ENCODE measurements at places on chromosomes 6 and 20.
A peak's percentile ranks its signal among the peaks of the same experiment; 100 is the strongest.

- DNase-seq, result peak; percentile 18
Measured at GRCh38 chr20:33753763-33754162, 22.0 kb downstream of the ZNF341 start.

- DNase-seq, result no peak
Measured at GRCh38 chr20:49478754-49479689, 3.4 kb downstream of the KCNB1 start.

- DNase-seq, result peak; percentile 40
Measured at GRCh38 chr6:37696220-37696840, 1.4 kb downstream of the MDGA1 start.

DNA sequence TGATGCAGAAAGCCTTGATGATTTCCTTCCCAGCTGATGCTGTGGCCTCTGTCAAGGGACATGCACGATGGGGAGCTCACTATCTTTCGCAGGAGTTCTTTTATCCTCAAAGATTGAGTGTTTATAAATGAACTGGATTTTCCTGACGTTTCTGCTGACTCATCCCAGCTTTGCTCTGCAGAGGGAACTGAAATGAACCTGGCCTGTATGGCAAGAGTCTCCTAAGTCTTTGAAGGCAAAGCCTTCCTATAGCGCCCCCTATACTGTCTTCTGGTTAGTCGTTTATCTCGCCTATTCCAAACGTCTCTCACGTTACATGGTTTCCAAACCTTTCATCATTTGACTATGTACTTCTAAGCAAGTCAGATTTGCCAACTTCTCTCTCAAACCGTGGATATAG is 565.3 kb downstream of the KIF16B start:
- DNase-seq, result no peak

DNA sequence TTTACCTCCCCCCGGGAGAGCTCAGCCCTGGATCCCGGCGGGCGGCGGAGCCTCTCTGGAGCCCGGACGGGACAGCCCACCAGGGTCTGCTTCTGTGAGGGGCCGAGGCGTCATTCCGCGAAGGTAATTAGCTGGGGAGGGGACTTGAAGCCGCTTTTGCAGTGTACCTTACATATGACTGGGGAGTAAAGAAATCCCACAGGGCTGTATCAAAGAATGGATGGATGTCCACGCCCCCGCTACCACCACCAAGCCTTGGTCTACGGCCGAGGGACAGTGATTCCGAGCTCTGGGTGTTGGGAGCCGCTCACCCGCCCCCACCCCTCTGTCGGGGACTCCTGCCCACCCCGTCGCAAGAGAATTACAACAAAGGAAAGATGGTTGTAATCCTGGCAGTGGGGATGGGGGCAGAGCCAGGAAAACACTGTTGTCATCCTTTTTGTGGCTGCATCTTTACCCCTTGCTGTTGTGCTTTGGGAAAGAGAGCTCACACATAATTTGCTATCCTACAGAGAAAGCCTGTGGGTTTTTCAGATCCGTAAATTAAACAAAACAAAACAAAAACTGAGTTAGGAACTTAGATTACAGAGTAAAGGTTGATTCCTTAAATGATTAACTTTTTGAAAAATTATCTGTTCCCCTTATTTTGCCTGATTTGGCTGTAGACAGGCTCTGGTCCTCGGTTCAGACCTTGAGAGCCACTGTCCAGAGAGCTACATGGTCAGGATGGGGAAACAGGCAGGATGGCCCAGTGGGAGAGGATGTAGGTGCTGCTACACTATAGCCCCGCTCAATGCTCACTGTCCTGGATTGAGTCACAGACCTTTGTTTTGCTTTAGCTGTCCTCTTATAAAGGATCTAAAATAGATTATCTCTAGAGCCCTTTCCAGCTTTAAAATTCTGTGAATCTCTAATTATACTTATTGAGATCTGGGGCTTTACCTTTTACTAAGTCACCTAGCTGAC is 997 bp upstream of the FBXO30 start:
- DNase-seq, result no peak

- peak; percentile 26 for DNase-seq
Measured at GRCh38 chr6:169503422-169504152, 198.2 kb downstream of the WDR27 start.

GRCh38 chr6:143063631-143064030 is 2.9 kb downstream of the AIG1 start:
- DNase-seq, result no peak

DNA sequence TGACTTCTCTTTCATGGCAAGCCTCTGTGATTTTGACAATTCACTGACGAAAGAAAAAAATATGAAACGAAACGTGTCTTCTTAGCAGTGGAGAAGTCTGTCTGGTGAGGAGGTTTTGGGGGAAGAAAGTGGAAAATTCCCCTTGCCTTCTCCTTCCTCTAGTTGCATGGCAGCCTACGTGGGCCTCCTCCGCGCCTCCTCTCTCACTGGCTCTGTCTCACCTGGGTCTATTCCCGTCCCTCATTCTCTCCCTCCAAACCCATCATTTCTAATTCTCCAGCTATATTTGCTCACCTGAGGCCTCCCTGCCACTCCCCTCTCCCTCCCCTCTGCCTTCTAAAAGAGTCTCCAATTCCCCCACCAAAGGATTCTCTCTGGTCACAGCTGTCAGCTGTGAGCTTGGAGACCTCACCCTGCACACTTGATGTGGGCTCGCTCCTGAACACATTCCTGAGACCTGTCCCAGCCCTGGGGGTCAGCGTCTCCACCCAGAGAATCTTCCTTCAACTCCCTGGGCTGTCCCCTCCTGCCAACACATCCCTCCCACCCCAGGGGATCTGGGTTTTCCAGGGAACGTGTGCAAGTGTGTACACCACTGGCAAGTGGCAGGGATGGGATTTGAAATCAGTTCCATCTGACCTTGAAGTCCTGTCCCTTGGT is 159.6 kb upstream of the PMEPA1 start:
- DNase-seq, result no peak

- DNase-seq, result peak; percentile 63
Measured at GRCh38 chr6:108365478-108365877, 70.6 kb downstream of the AFG1L start.

- DNase-seq, result no peak
Measured at GRCh38 chr6:111838749-111839484, 34.3 kb downstream of the FYN start.

- no peak for DNase-seq
Measured at GRCh38 chr6:163725008-163725941, 310.8 kb downstream of the QKI start.

GRCh38 chr20:32599783-32600340 is 14.7 kb upstream of the NOL4L start:
- DNase-seq, result no peak

DNA sequence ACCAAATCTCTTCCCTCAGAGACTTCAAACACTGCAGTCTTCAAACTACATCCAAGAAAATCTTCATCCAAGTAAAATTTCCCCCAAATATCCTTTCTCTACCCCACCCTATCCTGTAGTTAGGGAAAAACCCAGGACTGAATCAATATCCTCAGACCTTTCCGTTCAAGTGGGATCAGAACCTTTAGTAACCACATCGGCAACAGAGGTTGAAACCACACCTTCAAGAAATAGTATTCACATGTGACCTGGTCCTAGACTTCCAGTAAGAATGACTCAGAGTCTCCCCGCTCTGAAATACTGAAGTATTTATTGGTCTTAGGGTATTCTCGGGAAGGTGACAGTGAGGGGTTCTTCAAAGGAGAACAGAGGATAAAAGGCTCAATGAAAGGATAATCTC is 8.7 kb downstream of the HLA-DPA1 start:
- DNase-seq, result no peak

- DNase-seq, result no peak
Measured at GRCh38 chr20:53819973-53820451, 226.4 kb upstream of the ZNF217 start.

- peak; percentile 7 for DNase-seq
Measured at GRCh38 chr6:152637296-152638047, at the start of gene SYNE1. Gene SYNE1 (minus strand): TSS chr6:152637362. CDS start chr6:152628331, 9,031 bp downstream.

GRCh38 chr20:2141600-2142575 is 40.3 kb downstream of the STK35 start:
- peak; percentile 9 for DNase-seq

DNA sequence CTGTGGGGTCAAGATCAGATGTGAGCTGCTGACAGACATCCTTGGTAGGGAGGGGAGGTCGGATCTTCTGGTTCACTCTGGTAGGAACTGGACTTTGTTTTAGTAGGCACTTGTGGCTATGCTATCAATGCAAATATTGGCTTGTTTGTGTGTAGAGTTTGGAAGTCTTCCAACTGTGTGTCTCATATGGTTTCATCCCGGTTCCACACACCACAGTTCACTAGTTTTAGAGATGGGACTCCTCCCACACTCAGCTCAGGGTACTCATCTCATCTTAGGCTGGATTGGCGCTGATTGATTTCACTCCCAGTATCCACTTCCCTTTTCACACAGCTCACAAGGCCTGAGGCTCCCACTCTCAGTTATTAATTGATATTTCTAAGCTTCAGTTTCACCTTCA is 161.3 kb downstream of the THBS2 start:
- DNase-seq, result peak; percentile 71

DNA sequence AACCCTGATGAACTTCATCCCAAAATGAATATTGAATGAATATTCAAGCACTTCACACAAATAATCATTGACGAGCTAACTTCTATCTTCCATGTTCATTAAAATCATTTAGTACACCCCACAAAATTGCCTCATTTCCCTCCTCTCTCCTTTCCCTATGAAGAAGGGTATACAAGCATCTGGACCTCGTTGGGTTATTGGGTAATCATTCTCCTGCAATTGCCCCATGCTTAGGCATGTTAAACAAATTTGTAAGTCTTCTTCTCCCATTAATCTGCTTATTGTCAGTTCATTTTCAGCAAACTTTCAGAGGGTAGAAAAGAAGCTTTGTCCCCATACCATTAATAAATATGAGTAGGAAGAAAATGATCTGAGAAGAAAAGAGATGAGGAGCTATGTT is 27.6 kb downstream of the PRKN start:
- no peak for DNase-seq

DNA sequence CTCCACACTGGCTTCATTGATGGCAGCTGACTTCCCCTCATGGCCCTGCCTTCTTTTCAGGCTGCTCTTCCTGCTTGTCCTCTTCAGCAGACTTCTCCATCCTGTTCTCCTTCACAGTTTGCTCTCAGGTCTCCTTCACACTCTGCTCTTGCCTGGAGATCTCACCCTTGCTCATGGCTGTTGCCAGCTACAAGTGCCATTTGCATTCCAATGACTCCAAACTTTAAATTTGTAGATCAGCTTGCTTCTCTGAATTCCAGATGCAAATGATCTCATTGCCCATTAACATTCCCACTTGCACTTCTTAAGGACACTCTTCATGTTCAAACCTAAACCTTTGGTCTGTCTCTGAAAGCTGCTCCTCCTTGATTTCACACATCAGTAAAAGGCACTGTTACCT is 343.0 kb downstream of the QKI start:
- no peak for DNase-seq

DNA sequence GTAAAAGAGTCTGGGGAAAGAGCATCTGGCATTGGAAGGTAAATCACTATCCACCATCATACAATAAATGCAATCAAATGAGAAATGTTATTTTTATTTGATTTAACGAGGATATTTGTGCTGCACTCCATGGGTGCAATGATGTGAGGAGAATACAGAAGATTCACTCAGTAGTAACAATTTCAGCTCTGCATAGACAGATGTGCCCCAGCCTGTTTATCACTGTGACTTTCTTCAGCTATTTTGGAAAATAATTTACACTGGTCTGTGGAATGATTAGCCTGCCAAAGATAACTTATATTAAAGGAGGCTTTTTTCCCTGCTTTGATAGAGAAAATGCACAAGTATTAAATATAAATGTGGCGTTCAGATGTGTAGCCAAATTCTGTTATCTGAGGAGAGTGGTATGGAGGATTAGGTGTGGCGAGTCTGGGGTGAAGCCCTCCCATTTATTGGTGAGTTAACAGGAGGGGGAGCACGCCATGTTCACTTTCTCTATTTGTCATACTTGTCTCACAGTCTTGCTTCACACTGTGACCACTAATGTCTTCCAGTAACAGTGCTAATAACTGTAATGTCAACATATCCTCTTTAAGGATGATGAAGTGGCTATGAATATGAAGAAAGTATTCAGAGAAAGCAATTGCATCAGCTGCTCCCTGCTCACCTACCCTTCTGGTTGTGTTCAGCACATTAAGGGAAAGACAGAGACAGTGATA is 645.6 kb downstream of the MMUT start:
- peak; percentile 43 for DNase-seq

- peak; percentile 3 for DNase-seq
Measured at GRCh38 chr6:84033523-84034451, at the start of gene MRAP2. Gene MRAP2 (plus strand): TSS chr6:84033772. CDS start chr6:84055319, 21,547 bp downstream.

- no peak for DNase-seq
Measured at GRCh38 chr6:166596776-166597507, 10.5 kb upstream of the RAMACL start.

DNA sequence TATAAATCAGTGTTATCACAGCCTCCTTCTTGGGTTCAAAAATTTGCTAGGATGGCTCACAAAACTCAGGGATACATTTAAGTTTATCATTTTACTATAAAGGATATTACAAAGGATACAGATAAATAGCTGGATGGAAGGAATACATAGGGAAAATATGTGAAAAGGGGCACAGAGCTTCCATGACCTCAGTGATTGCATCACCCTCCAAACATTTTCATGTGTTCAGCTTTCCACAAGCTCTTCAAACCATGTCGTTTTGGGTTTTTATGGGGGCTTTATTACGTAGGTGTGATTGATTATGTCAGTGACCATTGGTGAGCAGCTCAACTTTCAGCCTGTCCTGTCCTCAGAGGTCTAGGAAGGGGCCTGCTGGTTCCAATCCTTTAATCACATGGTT is 68.0 kb downstream of the CYB5R4 start:
- no peak for DNase-seq

- DNase-seq, result no peak
Measured at GRCh38 chr20:33261465-33261864, 21.5 kb upstream of the BPIFB1 start.

GRCh38 chr6:47579040-47579439 is 101.5 kb downstream of the CD2AP start:
- DNase-seq, result no peak

DNA sequence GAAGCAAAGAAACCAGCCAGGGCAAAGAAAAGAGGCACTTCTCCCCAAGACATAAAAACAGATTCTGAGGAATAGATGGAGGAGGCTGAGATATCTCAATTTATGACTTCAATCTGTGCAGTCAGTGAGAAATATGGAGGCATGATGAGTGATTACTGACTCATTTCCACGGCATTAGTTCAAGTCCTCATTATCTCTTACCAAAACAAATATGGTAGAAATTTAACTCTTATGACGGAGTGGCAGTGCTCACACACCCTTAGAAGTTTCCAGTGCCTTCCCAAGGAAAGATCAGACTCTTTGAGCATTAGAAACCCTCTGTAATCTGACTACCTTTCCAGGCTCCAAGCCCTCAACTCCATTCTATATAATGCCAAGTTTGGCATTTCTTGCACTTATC is 364.1 kb downstream of the ARHGAP18 start:
- peak; percentile 73 for DNase-seq

DNA sequence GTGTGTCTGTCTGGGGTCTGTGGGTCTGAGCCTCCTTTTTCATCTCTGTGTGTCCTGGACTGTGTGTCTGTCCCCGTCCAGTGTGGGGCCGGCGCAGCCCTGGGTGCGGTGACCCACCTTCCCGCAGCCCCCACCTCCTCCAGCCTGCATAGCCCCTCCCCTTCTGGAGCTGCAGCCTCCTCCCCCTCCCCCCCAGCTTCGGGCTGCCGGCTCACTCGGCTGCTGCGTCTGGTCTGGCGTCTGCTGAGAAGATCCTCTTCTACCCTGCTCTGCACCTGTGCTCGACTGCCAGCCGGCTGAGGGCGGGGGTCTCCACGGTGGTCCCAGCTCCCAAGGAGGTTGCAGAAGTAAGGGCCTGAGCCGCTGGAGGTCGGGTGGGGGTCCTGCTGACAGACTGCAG is 7.6 kb upstream of the LKAAEAR1 start:
- no peak for DNase-seq
